Omental fat pad (tissue), 4 donors: ENCODE measurements at places on chromosomes 5 and 9.

DNA sequence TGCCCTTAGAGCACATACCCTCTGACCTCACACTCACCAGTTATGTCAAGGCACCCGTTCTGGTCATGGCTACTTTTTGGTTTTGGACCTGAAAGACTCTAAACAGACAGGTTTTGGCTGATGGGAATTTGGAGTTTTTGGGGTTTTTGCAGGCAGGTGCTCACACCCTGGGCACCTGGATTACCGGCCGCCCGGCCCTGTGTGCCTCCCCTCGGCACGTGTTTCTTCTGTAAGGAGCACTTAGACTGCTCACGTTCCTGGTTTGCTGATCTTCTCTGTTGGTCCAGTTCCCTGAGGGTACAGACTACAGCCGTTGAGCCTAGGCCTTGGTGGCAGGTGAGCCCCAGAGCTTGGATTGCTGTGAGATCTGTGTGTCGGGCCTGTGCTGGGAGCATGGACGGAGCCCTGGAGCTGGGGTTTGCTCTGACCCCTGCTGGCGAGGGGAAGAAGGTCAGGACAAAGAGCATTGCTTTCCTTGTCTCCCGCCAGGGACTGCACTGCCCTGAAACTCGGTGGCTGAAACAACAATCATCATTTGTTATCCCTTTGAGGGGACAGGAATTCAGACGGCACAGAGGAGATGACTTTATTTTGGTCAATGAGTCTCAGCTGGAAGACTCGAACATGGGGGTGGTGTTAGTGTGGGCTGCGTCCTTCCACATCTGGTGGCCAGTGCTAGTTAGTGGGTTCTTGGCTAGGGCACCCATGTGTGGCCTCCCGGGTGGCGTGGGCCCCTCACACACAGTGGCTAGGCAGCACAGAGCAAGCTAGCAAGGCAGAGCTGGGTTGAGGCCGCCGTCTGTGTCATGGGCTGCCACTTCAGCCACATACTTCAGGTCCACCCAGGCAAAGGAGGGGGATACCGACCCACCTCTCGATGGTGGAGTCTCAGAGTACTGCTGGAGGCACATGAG lies 76.4 kb downstream of the EHMT1 start:
- DNase-seq: no peak

GRCh38 chr5:172119921-172120688 lies 67.9 kb downstream of the STK10 start:
- no peak for DNase-seq

DNA sequence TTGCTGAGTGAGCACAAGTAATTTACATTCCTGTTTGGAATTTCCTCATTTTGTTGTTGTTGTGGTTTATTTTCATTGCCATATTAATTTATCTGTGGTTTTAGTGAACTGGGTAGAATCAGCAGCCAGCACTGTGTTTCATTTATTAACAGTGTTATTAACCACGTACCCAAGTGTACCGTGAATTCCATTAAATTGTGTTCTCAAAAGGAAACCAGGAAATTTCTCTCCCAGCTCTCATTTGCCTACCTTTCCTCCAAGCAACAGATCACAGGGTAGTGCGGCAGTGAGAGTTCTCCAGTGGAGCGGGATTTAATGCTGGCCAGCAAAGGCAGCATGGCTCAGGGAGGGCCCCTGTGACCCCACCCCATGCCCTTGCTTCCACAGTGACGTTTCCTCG lies 54.6 kb downstream of the MVB12B start:
- no peak for DNase-seq

- no peak for DNase-seq
Observed at GRCh38 chr5:71922584-71923106, 184.6 kb upstream of the MAP1B start.

- no peak for DNase-seq
Observed at GRCh38 chr5:118675247-118675646, 313.1 kb downstream of the DTWD2 start.

GRCh38 chr5:141636413-141637122 lies at the start of the genes HDAC3 and RELL2:
Gene HDAC3, minus strand, starts transcription at chr5:141636849. Its CDS starts 59 bp downstream, at chr5:141636790.
Gene RELL2, plus strand, starts transcription at chr5:141636997. Its CDS starts 1,229 bp downstream, at chr5:141638226.
- peak; percentile 77 for DNase-seq

DNA sequence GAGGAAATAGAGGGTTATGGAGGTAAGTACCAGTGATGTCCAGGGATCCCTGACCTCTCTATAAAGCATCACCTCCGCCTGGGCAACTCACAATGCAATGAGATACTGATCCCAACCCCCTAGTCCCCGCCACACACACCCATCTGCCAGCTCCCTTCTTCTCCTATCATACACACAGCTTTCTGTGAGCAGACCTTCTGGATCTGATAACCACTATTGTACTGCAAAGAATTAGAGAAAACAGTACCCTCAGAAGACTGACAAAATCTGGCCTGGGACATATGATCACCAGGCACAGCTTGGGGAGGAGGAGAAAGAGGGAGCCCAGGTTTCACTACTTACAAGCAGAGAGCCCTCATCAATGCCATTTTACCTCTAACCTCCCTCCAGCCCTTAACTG lies 249.0 kb downstream of the SEC61B start:
- no peak for DNase-seq

- no peak for DNase-seq
Observed at GRCh38 chr5:116507051-116507537, 67.5 kb downstream of the SEMA6A start.
